ENCODE measurements at places on chromosomes 5 and 9.

- DNase-seq: no peak
Measured at GRCh38 chr5:1137567-1138444, 25.9 kb upstream of the SLC12A7 start.

DNA sequence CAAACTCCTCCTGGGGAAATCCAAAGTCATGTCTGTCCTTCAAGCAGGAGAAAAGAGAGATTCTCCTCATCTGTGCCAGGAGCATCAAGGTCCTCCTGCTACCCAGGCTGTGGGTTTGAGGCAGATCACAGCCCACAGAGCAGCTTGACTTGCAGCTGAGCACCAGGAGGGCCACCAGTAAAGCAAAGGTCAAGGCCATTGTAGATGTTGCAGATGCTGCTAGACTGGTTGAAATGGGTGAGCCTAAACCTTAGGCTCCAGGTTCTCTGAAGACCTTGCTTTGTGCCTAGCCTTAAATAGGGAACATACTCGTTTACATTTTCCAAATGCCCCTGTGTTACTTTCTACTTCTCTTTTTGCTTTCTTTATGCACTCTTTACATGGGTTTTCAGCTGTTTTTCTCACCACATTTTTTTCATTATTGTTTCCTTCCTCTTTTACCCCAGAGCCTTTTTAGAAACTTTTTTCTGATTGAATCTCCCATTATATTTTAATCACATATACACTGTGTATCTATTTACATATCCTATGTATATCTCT lies at the start of gene IFNA2:
Gene IFNA2, minus strand, starts transcription at position 268 of the 540 bp plus-strand sequence. Its CDS starts 69 bp downstream, at position 199.
- DNase-seq: no peak

- no peak for DNase-seq
Measured at GRCh38 chr5:51889703-51890102, 506.5 kb downstream of the ISL1 start.

DNA sequence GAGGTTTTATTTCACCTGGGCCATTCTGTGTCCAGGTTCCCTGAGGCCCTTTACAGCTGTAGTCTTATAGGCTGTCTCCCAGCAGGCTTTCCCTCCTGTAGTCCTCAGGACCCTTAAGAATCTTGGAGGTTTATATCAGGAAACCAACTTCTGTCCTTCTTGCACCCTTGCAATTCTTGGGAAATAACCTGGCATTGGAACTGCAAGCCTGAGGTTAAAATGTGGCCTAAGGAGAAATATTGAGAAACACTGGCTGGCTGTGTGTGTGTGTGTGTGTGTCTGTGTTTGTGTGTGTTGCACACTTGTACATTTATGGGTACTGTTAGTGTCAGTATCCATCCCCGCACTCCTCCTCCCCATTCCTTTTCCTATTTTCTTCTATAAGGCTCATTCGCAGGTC lies 168.9 kb downstream of the PAPPA start:
- DNase-seq: no peak

- no peak for DNase-seq
Measured at GRCh38 chr9:110068212-110068611, 139.7 kb downstream of the C9orf152 start.

- DNase-seq: no peak
Measured at GRCh38 chr9:124771867-124772679, 962 bp upstream of the NR6A1 start.

GRCh38 chr9:73116880-73117279 lies 34.8 kb upstream of the ANXA1 start:
- DNase-seq: no peak

GRCh38 chr5:102545175-102545574 lies 46.4 kb upstream of the SLCO6A1 start:
- DNase-seq: no peak

DNA sequence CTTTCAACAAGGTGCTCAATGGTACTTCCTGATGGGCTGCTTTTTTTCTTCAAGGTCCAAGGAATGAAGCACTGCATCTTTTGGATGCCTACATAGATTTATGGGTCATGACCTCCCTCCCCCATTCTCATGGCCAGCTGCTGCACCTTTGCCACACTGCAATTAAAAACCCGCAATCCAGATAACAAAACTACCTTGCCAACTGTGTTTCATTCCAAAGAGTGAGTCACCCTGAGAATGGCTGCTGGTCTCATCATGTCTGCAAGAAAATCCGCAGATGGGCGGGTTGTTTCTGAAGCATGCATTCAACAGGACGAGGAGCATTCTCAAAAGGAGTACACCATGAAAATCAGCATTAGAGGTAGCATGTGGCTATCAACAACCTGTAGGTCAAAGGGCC lies 139.8 kb downstream of the ELAVL2 start:
- DNase-seq: no peak

GRCh38 chr5:135631391-135631790 lies 52.6 kb upstream of the CXCL14 start:
- DNase-seq: no peak

GRCh38 chr5:139675213-139675612 lies 27.1 kb downstream of the CXXC5 start:
- no peak for DNase-seq

DNA sequence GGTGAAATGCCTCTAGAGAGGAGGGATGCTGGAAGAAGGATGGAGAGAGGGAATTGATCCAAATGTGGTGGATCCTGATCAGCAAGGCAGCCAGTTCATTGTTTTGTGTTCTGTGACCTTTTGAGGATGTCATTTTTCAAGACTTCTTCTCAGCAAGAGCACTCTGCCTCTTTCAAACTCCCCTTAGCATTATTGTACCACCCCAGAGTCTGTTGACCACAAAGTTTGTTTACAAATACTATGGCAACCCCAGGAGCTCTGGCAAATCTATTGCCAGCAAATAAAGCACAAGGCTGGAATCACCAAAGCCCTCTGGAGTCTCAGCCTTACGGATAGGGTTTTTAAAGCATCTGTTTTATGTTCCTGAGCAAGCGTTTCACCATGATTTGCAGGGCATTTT lies 76.2 kb upstream of the SLC1A3 start:
- no peak for DNase-seq

DNA sequence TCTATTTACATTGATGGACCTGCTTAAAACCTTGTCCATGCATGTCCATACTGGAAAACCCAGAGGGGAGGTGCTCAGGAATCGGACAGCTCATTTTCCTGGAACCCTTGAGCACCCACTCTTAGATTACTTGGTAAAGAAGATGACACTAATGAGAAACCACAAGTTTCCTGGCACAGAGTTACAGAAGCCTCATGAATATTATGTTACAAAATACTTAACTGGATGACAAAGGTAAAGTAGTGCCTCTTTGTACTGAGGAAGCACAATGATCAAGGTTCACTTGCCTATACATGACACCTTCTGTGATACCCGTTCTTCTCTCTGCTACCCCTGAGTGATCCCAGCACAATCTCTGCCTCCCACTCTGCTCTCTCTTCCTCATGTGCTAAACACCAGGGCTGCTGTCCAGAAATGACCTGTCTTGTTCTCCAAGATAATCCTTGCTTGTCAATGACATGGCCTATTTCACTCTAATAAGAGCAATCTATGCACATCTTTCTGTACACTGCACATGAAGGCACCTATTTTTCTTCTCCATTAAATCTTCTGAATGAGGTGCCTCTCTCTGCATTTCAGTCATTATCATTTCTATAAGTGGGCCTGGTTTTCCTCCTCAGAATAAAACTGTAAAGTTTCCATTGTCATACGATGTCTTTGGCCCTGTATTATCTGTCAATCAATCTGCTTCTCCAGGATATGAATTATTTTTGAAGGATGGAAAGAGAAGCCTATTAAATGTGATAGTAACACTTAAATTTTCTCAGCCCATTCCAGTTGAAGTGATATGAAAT lies 684.0 kb upstream of the ACO1 start:
- no peak for DNase-seq

DNA sequence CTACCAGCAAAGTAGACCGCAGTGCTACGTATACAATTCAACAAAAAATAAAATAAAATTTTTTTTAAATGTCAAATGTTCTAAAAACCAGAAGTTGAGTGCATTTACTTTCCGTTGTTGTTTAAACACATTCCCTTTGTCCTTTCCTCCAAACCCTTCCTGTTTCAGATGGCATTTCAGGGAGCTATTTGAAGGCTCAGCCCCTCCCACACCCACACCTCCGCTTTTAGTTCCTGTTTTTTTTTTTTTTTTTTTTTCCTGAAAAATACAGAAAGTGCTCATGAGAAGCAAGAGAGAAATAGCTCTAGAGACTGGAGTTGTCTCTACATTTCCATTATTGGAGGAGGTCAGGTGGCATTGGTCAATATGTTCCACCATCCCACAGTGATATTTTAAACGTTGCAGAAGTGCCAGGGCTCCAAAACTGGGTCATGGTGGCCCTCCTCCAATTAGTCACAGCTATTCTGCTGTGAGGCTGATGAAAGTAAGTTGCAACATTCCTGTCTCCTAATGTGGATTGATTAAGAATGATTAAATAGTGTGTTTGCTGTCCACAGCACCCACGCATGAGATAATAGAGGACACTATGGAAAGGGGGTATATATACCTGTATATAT lies 106.9 kb downstream of the GABRG2 start:
- no peak for DNase-seq

DNA sequence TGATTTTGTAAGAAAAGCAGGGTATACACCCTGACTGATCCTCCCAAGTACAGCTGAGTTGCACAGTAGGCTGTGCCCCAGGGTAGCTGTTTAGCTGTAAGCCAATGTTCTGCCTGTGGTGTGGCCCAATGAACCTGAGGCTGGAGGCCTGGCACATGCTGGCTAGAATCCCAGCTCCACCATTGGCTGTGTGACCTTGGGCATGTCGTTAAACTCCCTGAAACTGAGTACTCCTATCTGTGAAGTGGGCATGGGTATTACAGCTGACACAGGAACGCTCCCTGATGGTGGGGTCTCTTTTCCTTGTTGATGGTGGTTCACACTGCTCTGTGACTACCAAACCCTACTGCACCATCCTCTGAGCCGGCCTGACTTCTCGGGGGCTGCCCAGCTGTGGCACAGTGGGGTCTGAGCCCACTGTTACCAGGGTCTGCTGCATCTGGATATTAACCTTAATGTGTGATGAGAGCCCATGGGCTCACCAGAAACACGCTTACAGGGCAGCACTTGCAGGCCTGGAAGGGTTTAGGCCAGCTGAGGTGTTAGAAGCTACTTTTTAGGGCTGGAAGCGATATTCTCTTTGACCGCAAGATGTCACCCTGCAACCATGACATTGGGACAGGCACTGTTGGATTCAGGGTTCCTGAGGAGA lies 7.0 kb upstream of the GADD45G start:
- DNase-seq: no peak

DNA sequence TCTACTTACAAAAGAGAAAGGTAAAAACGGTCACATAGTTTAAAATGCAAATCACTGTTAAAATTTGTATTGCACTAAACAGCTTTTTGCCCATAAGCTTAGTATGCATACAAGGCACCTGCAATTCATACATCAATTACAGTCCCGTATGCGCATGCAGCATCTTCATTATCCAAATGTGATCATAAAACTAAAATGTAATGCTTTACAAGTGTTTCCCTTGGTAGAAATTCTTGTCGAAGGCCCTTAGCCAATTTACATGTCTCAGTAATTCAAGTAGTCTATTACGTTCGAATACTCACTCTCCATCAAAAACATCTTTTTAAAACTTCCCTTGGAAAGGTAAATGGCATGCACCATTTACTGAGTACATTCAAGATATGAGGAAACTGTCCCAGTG lies 32.6 kb downstream of the TRPM6 start:
- no peak for DNase-seq

DNA sequence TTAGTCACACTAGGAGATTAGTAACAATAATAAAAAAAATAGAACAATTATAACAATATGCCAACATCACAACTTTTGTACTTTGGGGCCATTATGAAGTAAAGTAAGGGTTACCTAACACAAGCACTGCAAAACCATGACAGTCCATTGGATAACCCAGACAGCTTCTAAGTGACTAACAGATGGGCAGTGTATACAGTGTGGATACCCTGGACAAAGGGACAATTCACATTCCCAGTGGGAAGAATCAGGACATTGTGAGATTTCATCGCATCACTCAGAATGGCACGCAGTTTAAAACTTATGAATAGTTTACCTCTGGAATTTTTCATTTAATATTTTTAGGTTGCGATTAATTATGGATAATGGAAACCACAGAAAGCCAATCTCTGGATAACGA lies 45.6 kb upstream of the JADE2 start:
- no peak for DNase-seq

GRCh38 chr5:156715287-156715686 lies 134.8 kb upstream of the PPP1R2B start:
- DNase-seq: no peak
